Putamen (tissue), 1 donor: ENCODE measurements at places on chromosomes 6 and 20.

GRCh38 chr20:33933469-33933909, 60.2 kb upstream of the RALY start:
- peak; percentile 86 for DNase-seq

- DNase-seq = no peak
These were observed 95.8 kb downstream of the AKAP7 start for GRCh38 chr6:131231103-131231502.

DNA sequence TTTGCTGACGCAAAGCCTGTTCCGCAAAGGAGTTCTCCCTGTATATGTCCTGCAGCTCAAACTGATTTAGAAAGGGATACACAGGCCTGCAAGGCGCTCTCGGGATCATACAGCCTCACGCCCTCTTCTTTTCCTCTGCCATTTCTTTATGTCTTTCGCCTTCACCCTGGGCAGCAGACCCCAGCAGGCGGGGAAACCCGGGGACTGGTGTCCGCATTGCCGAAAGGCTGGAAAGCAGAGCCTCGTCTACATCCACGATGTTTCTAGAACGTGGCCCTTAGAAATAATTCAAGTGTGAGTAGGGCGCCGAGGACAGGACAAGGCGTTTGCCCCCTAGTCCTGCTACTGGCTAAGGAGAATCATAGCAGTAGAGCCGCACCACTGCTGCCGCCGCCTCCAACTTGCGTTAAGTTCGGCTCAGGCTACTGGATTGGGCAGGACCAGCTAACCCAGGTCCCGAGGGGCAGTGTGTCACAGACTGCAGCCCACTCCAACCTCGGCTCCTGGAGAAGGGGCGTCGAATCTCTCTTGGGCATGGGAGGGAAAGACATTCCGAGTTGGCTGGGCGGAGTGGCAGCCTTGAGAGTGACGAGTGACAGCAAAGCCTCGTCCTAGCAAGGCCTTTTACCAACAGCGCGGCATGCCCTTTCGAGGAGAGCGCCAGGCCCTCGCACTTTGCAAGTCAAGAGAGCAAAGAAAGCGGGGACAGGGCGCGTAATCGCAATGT, 2.6 kb upstream of the TBX18 start:
- no peak for DNase-seq

GRCh38 chr6:106858653-106859092, 115.9 kb downstream of the CD24 start:
- no peak for DNase-seq

GRCh38 chr6:158459726-158460125, 100.2 kb upstream of the TMEM181 start:
- DNase-seq = no peak

DNA sequence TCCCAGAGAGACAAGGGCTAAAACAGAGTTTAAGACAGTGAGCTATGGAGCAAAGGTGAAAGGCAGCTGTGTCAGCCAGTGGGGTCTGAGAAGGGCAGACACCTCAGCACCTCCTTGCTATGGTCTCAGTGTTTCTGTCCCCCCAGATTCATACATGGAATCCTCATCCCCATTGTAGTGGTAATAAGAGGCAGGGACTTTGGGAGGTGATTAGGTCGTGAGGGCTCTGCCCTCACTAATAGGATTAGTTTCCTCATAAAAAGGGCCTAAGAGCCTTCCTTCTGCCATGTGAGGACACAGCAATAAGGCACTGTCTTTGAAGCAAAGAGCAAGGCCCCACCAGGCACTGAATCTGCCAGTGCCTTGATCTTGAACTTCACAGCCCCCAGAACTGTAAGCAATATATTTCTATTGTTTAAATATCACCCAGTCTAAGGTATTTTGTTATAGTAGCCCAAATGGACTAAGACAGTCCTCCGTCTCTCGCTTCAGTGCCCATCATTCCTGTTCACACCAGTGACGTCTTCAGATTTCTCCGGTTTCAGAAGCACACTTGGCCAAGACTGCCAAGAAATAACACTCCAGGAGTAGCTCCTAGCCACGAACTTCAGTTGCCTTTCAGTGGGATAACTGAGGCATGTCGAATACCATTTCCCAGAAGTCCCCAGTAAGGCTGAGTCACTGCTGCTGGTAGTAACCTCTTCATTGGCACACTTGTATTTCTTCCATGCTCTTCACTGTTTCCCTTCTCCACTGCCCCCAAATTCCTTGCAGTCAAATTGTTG, 32.8 kb downstream of the SLC13A3 start:
- DNase-seq = no peak

GRCh38 chr6:16229700-16230099, 8.7 kb upstream of the GMPR start:
- no peak for DNase-seq

DNA sequence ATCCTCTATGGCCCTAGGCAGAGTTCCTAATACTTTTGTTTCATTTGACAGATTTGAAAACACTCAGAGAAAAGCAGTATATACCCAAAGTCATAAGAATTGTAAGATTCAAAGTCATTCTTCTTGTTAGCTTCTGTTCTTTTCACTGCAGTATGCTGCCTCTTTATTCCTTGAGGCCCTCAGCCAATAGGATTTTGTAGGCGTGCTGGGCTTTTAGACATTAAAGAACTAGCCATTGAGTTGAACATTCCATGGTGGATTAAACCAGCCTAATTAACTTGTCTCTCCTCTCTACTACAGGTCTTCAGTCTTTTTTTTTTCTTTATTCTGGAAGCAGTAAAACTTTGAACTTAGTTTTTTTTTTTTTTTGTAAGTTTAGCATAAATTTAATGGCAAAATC, 186.3 kb downstream of the PLCB4 start:
- DNase-seq = no peak

GRCh38 chr6:157909282-157909664, 72.4 kb upstream of the SYNJ2 start:
- no peak for DNase-seq

GRCh38 chr20:10573273-10573950, 100.4 kb downstream of the JAG1 start:
- DNase-seq = no peak

GRCh38 chr20:53831812-53832211, 238.2 kb upstream of the ZNF217 start:
- no peak for DNase-seq

DNA sequence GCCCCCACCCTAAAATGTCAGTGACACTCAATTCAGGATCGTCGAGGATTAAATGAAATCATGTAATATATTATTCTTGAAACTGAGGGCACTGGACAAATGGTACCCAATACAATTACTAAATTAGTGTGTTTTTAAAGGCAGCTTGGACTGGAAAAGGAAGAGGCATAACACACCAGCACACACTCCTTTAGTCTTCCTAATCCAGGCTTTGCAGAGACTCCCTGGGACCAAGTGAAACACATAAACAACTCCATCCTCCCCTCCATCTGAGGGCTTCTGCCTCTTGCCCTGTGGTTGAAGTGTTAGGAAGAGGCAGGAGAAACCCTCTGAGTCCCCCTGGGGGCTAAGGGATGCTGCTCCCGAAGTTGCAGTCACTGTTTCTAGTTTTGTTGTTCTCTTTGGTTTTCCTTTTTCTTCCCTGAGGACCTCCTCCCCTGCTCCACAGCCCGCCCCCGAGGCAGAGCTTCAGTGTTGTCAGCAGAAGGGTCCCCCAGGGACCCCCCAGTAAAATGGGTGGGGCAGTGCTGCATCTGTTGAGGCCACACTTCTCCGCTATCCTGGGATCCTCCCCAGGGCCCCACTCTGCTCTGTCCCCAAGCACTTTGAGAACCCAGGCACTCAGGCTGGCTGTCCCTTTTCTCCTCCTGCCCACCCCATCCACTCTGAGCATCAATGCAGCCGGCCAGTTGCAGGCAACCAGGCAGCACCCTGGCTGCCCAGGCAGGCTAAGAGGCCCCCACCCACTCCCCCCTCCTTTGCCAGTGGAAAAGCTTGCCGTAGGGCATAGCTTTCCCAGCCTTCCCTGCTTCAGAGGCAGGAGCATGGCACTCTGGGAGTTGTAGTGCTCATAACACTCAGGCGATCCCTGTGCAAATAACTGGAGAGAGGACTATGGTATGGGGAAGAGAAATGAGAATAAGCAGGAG, 5.9 kb downstream of the TMEM63B start:
- DNase-seq = peak; percentile 64

DNA sequence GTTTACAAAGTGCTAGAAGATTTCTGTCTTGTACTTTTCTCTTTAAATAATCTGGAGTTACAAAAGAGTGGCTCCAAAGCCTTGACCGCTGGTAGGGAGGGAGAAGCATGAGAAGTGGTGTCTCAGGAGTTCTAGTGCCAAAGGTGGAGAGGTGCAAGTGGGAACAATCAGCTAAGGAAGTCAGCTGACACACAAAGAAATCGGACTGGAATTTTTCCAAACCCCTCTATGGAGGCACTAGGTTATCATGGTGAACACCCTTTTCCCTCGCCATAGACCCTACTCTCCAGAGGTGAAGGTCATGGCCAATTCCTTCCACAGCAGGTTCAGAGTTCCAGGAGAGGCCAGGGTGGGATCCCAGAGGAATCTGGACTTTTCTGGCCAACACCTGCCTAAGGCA, 14.8 kb downstream of the PLAGL2 start:
- DNase-seq = no peak

DNA sequence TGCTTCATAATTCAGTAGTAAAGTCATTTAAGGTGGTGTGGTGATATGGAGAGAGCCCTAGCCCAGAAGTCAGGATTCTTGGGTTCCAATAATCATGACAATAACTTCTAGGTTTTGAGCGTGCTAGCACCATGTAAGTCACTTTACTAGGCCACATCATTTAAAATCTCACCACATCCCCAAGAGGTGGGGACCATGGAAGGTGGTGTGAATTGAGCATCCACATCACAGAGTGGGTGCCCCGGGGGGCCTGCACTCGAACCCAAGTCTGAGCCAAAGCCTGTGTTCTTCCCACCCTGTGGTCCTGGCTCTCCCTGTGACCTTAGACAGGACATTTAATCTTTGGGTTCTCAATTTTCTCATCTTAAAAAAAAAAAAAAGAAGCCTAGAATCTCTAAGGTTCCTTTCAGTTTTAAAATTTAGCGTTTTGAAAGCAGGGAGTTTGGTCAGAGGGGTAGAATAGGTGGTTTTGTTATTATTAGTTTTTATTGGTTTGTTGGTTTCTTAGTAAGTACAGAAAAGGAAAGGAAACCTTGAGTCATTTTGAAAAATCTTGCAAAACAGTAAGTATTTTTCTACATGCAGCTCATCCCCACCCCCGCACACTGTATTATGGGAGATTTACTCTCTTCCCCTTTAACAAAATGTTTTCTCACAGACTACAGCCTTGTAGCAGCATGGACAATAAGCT, 26.4 kb downstream of the ARMC2 start:
- no peak for DNase-seq

GRCh38 chr6:35018746-35019145, 122.4 kb downstream of the TCP11 start:
- DNase-seq = no peak

DNA sequence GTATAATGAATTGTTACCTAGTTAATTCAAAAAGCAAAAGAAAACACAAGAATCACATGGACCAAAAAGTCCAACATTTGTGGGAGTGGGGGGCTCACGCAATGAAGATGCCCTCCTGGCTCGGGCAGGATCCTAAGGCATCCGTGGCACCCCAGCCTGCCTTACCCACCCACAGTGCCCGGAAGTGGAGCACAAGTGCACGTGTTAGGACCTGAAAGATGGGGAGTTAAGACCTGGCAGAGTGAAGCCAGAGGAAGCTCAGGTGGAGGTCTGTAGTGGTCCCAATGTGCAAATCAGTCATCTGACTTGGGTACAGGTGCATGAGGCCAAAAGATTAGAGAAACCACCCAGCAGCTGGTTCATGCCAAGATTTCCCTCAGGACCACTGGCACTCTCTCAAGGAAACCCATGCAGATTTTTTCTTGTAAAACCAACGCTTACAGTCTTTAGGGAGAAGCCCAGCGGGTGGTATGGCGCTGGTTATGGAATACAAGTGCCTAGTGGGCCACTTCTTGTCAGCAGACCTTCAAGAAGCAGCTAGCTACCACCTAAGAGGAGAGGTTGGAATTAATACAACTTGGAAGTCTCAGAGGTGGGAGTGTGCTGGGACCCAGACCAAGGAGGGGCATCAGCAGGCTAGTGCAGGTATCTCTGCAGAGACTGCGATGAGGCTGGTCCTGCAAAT, 42.1 kb downstream of the BFSP1 start:
- no peak for DNase-seq

DNA sequence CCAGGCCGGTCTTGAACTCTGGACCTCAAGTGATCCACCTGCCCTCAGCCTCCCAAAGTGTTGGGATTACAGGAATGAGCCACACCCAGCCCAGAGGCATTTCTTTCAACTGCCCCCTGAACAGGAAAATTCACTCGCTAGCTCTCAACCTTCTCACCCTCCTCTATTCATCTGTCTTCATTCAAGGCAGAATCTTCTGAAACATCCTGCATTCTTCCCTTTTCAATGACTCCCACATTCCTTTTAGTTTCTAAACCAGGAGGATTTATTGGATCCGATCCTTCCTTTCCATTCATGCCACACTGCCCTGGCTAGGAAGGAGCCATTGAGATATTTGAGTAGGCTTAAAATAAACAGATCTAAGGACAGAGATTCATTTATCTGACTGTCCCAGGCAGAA, 52.9 kb downstream of the C6orf52 start:
- DNase-seq = no peak

DNA sequence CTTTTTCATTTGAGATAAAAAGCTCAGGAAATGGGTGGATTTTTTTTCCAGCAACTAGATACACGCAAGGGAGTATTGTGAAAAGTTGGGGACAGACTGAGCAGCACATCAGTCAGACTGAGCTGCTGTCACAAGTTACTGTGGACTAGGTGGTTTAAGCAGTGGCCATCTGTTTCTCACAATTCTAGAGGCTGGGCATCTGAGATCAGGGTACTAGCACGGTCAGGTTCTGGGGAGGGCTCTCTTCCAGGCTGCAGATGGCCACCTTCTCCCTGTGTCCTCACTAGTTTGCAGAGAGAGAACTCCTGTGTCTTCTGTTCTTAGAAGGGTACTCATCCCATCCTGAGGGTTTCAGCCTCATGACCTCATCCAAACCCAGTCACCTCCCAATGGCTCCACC, 178.3 kb downstream of the SYNDIG1 start:
- DNase-seq = no peak

DNA sequence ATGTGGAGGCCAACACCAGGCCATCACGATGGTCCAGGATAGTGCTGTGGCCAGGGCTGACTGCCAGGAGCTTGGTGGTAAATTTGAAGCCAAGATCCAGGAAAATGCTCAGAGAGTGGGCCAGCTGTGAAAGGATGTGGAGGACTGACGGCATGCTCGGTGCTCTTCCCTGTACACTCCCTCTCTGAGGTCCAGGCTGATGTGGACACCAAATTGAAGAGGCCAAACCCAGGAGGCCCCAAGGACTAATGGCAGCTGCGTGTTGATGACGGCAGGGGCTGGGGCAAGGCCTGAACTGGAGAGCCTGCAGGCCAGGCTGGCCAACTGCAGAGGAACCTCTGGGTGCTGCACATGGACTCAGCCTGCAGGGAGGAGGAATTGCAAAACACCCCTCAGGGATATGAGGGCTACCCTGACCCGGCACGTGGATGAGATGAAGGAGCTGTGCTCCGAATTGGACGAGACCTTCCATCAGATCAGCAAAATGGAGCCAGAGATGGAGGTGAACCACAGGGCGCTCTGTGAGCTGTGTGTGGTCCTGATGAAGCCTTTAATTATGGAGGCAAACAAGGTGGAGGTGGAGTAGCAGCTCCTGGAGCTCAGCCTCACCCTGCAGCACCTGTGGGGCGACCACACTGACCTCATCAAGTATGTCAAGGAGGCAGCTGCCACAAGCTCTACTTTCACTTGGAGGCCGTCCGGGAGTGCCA, 6.9 kb upstream of the RAET1E start:
- no peak for DNase-seq

GRCh38 chr6:12134581-12134980, 122.5 kb downstream of the HIVEP1 start:
- no peak for DNase-seq
